ENCODE measurements at places on chromosomes 1 and 21. TPM values are rescaled to one million over a fixed set of nuclear protein-coding genes. Genes with fewer than 3 reads are reported as not detected.

FCAMR gene
- total RNA-seq = not detected

PRRX1 gene
- total RNA-seq = 307 TPM

DNAJC28 gene
- 4.0 TPM for total RNA-seq

RPTN gene
- 0.36 TPM for total RNA-seq

DNA sequence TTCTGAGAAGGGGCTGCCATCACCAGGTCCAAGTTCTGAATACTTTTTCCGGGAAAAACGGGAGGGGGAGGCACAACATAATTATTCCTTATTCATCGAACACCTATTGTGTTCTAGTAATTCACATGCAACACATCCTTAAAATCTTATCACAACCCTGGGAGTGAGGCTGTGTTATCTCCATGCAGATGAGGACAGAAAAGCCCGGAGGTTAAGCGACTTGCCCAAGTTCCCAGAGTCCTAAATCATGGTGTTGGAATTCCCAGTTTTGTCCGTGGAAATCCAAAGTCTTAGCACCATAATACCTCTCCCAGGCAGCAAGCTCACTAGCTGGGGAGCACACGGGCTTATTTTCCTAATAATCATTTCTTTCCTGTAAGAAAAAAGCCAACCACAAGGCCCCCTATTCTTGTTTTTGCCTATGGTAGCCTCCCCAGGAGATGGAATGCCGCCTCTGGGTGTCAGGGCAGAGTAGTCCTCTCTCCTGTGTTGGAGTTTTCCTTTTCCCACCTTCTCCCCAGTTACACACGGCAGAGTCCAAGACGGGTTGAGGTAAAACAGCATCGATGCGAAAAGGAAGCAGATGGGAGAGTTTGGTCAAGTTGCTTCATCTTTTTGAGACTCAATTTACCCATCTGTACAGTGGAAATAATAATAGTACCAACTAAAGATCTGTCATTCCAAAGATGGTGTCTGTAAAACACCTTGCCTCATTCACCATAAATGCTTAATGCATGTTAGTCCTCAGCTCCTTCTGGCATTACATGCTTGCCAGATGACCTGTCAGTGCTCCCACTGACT lies 228.0 kb upstream of the TMEM51 start:
- peak; percentile 86 for DNase-seq
- H3K4me3 ChIP-seq = peak overlapping the region; percentile 74
- H3K27me3 ChIP-seq = no peaks in the 10 kb centered on the region
- H3K36me3 ChIP-seq = no peaks in the 10 kb centered on the region
- peaks cover 27% of the 10 kb centered on the region for H3K4me1 ChIP-seq

DNA sequence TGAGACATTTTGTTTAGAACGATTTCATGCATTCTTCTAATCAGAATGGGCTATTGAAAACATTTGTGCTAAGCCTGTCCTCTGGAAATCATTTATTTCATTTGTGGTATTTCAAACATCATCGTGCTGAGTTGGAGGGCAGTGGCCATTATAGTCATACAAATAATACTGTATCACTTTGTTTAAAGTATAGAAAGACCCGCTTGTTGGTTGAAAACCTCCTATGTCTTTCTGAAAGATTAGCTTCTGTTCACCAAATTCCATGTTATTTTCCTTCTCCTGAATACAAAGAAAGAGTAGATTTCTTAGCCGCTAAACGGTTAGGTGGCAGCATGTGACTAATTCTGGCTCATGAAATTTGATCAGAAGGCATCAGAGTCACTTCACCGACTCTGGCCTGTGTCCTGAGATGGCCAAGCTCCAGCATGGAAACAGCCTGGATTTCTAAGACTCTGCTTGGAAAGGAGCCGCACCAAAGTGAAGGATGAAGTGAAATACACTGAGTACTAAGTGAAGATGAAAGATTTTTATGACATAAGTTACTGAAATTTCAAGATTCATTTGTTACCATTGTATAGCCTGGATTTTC lies 355.1 kb downstream of the USP25 start:
- H3K27ac ChIP-seq = peak overlapping the region; percentile 67
- peak; percentile 84 for DNase-seq
- no peaks in the 10 kb centered on the region for H3K27me3 ChIP-seq
- peak overlapping the region; percentile 18 for H3K4me3 ChIP-seq
- no peaks in the 10 kb centered on the region for H3K36me3 ChIP-seq

DNA sequence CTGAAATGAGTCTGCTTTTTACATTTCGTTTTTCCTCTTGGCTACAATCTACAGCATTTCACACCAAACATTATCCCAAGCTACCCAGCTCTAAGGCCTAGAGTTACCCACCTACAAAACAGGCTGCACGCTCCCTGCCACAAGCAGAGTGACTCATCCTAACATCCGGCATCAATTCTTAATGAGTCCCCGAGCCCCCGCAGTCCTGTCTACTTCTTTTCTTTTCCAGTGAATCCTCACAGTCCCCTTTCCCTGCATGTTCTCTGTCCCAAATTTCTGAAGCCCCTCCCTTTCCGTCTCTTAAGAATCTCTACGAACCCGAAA lies 650 bp downstream of the PCNX2 start:
- peak overlapping the region; percentile 62 for H3K27ac ChIP-seq
- peaks cover 11% of the 10 kb centered on the region for H3K4me1 ChIP-seq
- DNase-seq = peak; percentile 90
- peak overlapping the region; percentile 87 for H3K4me3 ChIP-seq

DNA sequence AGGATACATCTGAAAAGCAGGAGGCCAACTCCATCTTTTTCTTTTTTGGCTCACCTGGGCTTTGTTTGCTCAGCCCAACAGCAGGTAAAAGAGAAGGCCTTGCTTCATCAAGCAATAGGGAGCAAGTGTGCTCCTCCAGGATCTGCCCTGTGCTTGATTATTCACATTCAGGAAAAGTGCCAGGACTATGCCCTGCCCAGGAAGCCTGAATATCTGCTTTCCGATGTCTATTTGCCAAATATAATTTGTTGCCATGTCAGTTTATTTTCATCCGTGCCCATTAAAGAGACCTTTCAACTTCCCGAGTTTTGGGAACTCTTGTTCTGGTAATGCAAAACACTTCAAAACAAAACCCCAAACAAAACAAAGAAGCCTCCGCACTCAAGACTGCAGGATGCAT lies 185.3 kb downstream of the CDC7 start:
- no peaks in the 10 kb centered on the region for H3K4me1 ChIP-seq
- no peak overlapping the region for H3K27ac ChIP-seq
- DNase-seq = peak; percentile 47
- no peaks in the 10 kb centered on the region for H3K36me3 ChIP-seq
- no peak overlapping the region for H3K4me3 ChIP-seq

- H3K4me3 ChIP-seq = no peak overlapping the region
- H3K27me3 ChIP-seq = no peaks in the 10 kb centered on the region
- H3K4me1 ChIP-seq = peaks cover 9% of the 10 kb centered on the region
Observed at GRCh38 chr1:229561141-229561540, 2.6 kb upstream of the ABCB10 start.

DNA sequence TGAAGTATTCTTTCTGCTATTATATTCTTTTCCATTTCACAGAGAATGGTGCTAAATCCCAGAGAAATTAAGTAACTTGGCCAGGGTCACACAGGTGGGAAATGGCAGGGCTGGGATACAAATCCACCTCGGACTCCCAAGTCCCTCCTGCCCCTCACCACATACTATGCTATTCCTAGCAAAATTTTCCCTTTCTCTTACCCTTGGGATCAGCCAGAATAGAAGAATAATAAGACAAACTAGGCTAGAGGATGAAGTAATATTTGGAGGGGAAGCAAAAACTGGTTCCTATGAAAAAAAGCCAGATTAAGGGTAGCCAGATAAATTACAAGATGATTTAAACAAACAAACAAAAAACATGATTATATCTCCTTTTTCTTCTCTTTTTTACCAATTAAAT lies 62.5 kb downstream of the TGFB2 start:
- no peaks in the 10 kb centered on the region for H3K27me3 ChIP-seq
- peaks cover 22% of the 10 kb centered on the region for H3K4me1 ChIP-seq
- no peak overlapping the region for H3K27ac ChIP-seq
- no peak overlapping the region for H3K4me3 ChIP-seq
- DNase-seq = no peak
- peaks cover 18% of the 10 kb centered on the region for H3K36me3 ChIP-seq

DNA sequence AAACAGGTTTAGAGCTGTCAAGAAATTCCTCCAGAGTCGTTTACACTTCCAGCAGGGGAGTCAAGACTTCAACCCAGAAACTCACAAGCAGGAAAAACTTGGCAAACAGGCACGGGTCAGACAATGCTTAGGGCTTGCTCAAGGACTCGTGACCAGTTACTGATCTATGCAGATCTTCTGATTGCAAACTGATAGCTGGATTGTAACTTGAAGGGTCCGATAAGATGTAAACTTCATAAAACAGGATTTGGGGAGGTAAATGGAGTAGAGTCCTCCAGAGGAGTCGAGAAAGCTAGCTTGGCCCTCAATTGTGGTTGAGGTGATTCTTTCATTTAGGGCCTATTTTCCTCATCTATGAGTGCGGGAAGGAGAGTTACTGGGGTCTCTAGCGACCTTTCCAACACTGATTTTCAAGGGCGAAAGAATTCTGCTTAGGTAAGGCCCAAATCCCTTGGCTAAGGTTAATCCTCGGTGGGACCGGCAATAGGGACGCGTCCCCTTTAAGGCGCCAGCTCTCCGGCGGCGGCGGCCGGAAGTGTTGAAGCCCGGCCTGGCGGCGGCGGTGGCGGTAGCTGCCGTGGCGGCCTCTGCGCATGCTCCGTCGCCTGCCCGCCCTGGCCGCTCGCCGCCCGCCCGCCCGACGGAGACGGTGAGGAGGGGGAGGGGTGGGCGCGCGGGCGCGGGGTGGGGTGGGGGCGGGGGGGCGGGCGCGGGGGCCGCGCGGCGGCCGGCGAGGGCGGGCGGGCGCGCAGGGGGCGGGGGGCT lies at the start of gene GMEB1:
GMEB1 (plus strand) TSS at position 594 of the 765 bp plus-strand sequence. CDS start 14,829 bp downstream, outside the sequence.
- peak within 1 kb of the TSS; percentile 93 for H3K27ac ChIP-seq
- peak within 1 kb of the TSS; percentile 91 for H3K4me3 ChIP-seq
- no peaks in the 10 kb centered on the region for H3K27me3 ChIP-seq
- H3K36me3 ChIP-seq = no peaks in the 10 kb centered on the region
- peaks cover 17% of the 10 kb centered on the region for H3K4me1 ChIP-seq

DNA sequence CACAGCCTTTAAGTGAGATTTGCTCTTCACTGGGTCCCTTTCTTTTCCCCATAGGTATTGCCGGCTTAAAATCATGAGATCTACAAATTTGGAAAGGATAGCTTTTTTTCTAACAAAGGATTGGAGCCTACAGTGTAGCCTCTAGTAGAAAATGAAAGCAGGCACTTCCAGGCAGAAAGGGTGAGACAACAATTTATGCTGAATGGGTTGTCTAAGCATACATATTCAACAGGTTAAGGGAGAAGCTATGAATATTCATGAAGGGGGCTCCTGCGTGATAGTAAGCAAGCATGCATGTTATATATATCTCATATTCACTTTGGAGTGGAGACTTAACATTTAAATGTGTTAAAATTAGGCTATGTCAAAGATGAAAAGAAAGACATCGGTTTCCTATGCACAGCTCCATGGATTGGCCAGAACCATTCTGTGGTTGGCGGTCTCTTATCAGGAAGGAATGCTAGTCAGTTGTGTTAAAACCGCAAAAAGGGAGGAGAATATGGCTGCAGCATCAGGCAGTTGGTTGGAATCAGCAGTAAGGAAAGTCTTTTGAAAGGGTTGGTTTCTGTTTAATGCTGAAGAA lies 66.0 kb downstream of the VCAM1 start:
- H3K4me1 ChIP-seq = peaks cover 9% of the 10 kb centered on the region
- no peaks in the 10 kb centered on the region for H3K36me3 ChIP-seq
- H3K27ac ChIP-seq = peak overlapping the region; percentile 46
- no peaks in the 10 kb centered on the region for H3K27me3 ChIP-seq
- peak overlapping the region; percentile 60 for H3K4me3 ChIP-seq
- DNase-seq = peak; percentile 72
